ENCODE measurements at places on chromosomes 7 and 10. TPM values are rescaled to one million over a fixed set of nuclear protein-coding genes. Genes with fewer than 3 reads are reported as not detected.

PDZD7 gene
- 3.1 TPM for total RNA-seq

HSPA12A gene
- 18.0 TPM for total RNA-seq

KIF11 gene
- 42.0 TPM for total RNA-seq

SEMA3E gene
- 0.38 TPM for total RNA-seq

GJC3 gene
- total RNA-seq: 0.19 TPM

C7orf57 gene
- total RNA-seq: not detected

RBP3 gene
- total RNA-seq: not detected

OPN1SW gene
- not detected for total RNA-seq

ZDHHC6 gene
- total RNA-seq: 33.9 TPM

UCMA gene
- total RNA-seq: not detected

OR6V1 gene
- total RNA-seq: not detected

TMEM168 gene
- total RNA-seq: 18.2 TPM

FBXL13 gene
- total RNA-seq: 3.7 TPM

HKDC1 gene
- total RNA-seq: 0.38 TPM

THSD7A gene
- 0.58 TPM for total RNA-seq

CC2D2B gene
- under 0.01 TPM for total RNA-seq
